ENCODE measurements at places on chromosomes 11 and 22. TPM values are rescaled to one million over a fixed set of nuclear protein-coding genes. Genes with fewer than 3 reads are reported as not detected.

The GRIA4 gene
- not detected for total RNA-seq

- no peak for ATAC-seq
Observed at GRCh38 chr11:34028425-34028824, 23.1 kb upstream of the CAPRIN1 start.

- no peak for ATAC-seq
Observed at GRCh38 chr11:108498816-108499408, 728 bp upstream of the POGLUT3 start.

DNA sequence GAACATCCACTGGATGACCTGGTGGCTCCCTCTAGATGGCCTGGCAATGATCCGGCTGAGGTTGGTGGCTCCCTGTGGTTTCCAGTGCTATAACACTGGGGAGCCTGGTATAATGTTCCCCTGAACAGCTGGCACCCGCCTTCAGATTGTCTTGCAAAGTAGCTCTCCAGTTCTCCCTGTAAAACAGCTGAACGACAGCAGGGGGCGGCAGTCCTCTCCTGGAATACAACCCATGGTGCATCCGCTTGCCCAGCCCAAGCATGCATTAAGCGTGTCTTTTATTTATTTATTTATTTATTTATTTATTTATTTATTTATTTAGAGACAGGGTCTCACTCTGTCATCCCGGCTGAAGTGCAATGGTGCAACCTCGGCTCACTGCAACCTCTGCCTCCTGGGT is 258.9 kb downstream of the BUD13 start:
- ATAC-seq: no peak

DNA sequence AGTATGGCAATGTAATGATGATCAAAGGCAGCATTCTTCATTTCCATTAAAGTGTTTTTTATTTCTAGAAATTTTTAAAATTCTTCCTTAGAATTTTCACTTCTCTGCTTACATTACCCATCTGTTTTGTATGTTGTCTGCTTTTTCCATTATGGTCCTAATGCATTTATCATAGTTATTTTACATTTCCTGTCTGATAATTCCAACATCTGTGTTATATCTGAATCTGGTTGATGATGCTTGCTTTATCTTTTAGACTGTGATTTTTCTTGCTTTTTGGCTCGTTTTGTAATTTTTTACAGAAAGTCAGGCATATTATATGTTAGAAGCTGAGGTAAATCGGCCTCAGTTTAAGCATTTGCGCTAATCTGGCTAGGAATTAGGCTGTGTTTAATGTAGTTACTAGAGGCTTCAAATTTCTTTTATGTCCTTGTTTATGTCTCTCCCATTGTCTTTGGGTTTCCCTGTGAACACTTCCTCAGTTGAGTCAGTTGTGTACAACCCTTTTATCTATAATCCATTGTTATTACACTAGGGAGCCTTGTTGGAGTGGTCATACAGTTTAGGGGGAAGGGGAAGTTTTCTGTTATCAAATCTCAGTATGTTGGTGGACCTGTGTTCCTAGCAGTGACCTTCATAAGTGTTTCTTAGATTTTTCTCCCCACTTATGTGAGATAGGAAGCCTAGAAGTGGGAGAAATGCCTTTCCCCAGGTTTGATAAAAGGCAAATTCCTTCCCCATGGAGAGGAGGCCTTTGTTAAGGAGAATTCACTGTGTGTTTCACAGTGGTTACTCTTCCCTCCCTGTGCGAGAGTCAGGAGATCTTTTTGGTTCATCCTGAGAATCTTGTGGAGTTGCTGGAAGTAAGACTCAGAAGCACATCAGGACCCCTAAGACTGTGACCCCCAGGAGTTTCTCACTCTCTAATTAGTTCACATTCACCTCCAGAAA is 437.5 kb downstream of the INSC start:
- no peak for ATAC-seq

Measured in esophagus mucosa (tissue), 1 donor.